ENCODE measurements at places on chromosomes 2 and 18.

DNA sequence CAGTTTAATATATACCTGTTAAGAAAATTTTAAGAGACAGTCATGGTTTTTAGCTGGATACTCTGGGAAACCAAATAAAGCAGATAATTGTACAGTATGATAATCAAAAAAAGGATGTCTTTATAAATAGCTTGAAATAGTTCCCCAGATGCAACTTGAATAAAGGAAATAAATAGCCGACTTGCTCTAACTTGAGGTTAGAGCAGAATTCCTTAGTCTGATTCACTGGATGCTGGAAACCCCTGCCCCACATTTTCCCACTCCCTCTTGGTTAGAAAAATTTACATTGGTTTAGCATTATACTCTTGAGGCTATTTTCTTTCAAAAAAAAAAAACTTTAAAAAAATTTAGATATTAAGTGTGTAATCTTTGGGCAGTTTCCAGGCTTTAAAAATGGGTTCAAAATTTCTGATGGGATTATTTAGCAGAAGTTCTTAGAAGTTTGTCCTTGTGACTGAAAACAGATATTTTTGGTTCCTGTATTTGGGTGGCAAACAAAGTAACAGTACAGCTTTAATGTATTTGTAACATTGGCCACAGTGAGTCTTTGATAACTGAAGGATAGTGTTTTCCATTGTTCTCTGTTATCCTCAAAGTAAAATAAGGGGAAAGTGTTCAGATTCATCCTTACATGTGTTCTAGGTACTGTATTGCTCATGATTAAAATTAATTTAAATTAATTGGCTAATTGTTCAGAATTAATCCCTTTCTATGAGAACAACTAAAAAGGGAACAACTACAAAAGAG, 39.6 kb downstream of the ITGAV start:
- no peak for DNase-seq

DNA sequence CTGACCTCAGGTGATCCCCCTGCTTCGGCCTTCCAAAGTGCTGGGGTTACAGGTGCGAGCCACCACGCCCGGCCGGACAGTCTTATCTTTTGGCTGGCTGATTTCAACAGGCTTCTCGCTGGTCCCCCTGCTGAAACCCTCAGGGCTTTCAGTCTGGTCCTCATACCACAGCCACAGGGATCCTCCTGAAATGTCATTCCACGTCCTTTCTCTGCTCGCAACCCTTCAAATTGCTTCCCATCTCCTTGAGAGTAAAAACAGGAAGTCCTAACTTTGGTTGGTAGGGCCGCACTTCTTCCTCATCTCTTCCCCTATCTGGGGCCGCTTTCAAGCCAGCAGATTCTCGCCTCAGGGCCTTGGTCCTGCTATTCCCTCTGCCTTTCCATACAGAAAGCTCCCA, 1.4 kb upstream of the CAB39 start:
- no peak for DNase-seq

DNA sequence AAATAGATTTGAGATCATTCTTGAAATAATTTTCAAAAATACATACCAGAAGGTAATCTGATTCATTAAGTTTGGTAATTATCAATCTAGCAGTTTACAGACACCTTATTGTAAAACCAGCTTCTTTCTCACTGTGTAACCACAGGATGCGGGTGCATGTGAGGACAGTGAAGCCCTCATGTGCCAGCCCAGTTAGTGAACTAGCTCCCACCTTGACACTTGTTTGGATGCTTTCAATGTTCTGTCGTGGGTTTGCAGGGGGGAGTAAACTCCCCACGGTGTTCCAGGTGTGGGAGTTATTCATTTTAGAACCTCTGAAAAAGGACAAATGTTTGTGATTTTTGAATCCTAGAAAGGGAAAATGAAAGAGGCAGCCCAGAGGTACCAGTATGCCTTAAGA, 59.0 kb downstream of the WDSUB1 start:
- no peak for DNase-seq

DNA sequence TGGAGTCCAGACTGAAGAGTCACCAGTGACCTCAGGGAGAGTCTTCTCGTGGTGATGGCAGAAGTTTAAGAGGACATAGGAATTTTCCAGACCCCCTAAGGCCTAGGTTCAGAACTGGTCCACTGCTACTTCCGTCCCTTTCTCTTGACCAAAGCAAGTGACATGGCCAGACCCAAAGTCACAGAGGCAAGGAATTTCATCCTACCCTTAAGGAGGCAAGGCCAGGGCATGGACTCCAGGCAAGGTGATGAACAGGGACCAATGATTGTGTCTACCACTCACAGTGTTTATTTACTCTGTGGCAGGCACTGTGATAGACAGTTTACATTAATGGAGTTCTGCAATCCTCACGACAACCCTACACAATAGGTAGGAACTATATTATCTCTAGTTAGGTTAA, 265.1 kb downstream of the GLI2 start:
- no peak for DNase-seq

DNA sequence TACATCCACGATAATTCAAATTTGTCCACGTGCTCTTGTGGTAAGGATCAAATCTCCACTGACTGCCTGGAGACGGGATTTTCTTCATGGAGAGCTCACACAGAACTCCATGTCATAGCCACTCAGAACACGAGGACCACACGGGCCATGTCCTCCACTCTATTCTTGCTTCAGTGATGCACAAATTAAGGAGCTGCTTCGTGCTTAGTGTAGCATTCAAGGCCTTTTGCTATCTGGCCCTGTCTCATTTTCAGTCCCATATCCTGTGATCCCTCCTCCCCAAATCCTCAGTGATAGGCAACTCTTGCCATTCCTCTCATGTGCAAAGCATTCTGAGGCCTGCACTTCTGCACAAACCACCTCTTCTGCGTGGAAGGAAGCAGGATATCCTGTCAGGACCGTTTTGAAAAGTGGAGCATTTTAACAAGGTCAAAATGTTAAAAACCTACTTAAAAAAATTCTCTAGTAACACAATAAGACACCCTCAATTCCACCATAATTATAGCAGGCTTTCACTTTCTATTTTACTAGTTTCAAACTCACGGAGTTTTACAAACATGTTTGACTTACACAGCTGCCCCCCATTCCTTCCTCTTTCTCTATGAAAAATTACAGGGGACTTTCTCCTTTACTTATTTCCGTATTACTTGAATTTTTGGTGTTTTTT, 35.2 kb downstream of the ST3GAL5 start:
- no peak for DNase-seq

GRCh38 chr2:191114403-191114886, 36.3 kb downstream of the STAT4 start:
- DNase-seq = no peak

DNA sequence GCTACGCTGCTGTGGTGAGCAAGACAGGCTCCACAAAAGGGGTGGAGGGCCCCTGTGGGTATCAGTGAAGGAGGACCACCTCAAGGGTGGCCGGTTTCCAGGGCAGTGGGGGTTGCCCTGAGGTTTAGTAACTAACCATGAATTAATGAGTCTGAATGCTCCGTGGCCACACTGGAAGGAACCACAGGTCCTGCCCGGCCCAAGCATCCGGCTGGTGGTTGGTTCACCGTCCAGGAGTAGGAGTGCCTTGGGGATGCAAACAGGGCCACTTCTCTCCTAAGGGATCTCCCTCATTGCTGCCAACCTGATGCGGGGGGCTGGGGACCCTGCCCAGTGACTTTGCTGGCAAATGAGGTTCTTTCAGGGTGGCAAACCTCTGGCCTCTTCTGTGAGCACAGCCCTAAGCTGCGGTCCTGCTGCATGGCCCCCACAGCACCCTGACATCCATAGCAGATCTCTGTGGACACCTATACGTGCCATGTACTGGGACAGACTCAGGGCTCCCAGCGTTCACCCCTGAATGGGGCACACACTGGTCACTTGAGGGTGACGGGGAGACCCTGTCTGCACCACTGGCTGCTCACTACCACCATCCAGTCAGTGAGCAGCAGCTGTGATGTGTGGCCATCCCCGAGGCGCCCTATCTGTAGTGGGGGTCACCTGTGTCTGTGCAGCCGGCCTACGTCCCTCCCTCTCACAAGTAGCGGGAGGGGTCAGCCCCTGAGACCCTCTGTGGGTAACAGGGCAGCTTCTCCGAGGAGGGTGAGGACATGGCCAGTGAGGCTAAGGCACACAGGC, 41.6 kb downstream of the HS6ST1 start:
- no peak for DNase-seq

DNA sequence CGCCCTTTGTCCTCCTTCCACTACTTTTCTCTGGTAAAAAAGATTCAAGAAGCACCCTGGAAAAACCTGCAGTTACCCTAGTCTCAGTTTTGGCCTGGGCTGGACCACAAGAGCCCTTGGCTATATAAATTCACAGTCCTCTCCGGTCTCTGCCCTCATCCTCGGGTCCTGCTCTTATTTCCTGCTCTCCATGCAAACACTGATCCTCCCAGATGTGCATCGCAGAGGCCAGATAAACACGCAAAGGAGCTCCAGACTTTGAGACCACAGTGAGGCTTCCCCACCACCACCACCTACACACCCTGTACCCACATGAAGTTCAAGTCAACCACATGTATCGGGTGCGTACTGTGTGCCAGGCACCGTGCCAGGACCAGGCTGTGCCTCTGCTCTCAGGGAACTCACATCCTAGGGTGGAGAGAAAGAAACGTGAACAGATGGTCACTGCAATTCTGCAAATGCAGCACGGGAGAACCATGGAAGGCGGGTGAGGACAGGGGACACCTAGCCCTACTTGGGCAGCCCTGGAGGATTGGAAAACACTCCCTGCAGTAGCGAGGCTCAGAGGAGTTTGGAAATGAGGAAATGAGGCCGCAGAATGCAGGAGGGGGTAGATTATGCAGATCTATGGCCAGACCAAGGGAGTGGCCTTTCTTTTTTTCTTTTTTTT, 7.4 kb downstream of the CTDSP1 start:
- peak; percentile 84 for DNase-seq

GRCh38 chr2:66771359-66771976, 336.5 kb downstream of the MEIS1 start:
- DNase-seq = no peak

DNA sequence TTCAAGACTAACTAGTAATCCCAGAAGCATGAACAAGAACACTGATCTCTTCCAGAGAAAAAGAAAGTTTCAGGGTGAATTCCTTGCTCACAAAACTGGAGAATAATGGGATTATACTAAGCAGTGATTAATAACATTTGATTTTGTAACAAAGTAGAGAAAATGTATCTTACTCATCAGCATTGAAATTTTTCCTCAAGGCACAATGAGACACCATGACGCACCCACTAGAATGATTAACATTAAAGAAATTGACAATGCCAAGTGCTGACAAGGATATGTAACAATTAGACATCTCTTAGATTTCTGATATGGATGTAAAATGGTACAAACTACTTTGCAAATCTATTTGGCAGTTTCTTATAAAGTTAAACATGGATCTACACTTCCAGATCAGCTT, 101.1 kb upstream of the EPHA4 start:
- DNase-seq = no peak

DNA sequence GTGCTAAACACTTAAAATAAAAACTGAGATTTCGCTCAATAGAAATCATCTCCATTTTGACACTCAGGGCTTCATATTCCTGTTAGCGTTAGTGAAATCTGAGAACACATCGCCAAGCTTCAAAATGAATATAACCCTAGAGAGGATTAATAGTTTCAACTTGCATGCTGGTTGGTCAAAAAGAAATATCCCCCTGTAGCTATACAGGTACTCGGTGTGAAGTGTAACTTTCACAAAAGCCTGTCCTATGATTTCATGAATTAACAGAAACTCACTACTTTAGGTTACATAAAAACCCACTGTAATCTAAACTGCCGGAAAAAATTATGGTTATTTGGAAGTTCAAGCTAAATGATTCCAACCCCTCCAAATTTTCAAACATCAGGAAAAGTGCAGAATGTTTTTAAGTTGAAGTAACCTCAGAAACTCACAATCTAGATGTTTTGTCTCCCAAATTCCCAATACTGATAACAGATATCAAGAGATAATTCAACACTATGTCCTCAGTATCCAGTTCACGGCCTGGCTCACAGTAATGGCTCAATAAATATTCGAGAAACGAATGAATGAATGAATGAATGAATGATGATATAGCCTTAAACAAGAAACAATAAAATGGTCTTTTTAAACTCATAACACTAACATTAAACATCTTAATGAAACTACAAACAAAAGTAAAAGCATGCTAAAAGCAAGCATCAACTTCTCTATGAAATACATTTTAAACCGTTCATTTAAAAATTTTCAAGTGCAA, 2.5 kb downstream of the TLK1 start:
- DNase-seq = no peak
